ENCODE measurements at places on chromosomes 2 and 18.

GRCh38 chr18:653512-653911 is 3.9 kb upstream of the TYMS start:
- no peak for DNase-seq

DNA sequence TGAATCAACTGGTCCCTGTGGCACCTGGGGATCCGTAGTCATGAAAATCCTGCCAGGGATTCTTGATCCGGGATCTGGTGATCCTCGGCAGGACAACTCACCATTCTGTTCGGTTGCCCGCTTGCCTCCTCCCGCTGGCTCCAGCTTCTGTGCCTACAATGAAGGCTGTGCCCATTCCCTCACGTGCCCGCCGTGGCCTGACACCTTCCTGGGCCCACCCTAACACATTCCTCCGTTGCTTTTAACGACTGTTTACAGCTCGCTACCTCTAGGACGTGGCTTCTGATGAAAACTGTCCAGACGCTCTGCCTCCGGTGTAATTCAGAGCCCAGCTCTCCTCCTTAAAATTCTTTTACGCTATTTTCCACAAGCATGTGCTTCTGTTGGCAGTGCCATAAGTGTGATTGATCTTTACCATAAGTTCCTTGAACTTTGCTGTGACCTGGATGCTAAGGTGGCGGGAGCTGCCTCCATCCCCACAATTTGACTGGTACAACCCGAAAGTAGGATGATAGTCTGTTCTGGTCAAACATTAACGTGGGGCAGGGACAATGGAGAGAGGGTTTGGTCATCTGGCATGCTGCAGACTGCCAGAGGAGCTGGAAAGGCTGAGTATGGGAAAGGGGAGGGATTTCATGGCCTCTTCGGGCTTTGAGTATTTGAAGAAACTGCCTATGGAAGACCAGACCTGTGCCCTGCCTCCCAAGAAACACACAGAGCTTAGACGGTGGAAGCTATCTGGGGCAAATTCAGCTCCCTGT is 206.8 kb upstream of the TNP1 start:
- DNase-seq, result no peak

- no peak for DNase-seq
Measured at GRCh38 chr2:205556357-205556756, 125.9 kb upstream of the NRP2 start.

DNA sequence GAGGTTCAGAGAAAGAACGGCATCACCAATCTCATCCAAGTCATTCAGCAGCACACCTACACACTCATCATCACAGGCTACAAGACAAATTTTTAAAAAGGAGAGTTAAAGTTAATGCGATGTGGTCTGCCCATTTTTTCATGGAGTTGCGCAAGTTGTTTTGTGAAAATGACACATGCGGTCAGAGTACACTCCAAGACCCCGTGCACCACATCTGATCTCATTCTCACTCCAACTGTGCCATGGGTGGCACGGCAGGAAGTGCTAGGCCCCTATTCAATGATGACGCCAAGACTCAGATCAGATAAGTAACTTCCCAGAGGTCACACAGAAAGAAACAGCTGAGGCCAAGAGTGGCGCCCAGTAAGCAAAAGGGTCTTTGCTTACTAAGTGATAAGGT is 119.8 kb downstream of the LAMA1 start:
- no peak for DNase-seq

- no peak for DNase-seq
Measured at GRCh38 chr2:174662859-174663258, 65.3 kb upstream of the WIPF1 start.

DNA sequence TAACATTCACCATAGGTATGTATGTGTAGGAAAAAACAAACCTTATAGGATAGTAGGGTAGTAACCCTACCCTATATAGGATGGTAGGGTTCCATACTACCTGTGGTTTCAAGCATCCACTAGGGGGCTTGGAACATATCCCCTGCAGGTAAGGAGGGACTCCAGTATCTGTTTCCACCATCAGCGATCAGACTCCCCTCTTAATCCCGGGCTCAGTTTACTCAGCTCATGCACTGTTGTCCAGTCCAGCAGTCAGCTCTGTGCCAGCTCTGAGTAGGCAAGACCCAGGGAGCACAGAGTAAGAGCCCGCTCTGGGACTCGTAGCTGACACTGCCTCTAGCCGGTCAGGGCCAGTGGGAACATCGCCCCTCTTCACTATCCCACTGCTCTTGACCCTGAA is 61.7 kb downstream of the MEX3C start:
- no peak for DNase-seq

DNA sequence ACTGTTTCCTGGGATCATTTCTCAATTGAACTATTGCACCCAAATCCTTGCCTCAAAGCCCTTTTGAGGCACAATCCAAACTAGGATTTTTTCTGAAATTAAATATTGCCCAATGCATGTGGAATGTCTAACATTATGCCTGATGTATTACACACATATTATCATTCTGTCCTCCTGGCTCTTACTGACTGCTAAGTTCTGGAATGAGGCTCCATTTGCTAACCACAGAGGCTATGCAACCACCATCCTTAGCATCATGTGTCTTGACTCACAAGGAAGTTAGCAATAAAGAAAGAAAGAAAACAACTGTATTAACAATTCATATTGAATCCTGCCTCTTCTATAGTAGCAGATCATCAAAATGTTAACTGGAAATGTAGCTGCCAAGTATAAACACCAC is 1142.7 kb downstream of the CNTNAP5 start:
- DNase-seq, result no peak

- no peak for DNase-seq
Measured at GRCh38 chr2:150595803-150596470, 108.5 kb upstream of the RND3 start.

GRCh38 chr2:229794636-229795035 is 80.3 kb upstream of the DNER start:
- no peak for DNase-seq

DNA sequence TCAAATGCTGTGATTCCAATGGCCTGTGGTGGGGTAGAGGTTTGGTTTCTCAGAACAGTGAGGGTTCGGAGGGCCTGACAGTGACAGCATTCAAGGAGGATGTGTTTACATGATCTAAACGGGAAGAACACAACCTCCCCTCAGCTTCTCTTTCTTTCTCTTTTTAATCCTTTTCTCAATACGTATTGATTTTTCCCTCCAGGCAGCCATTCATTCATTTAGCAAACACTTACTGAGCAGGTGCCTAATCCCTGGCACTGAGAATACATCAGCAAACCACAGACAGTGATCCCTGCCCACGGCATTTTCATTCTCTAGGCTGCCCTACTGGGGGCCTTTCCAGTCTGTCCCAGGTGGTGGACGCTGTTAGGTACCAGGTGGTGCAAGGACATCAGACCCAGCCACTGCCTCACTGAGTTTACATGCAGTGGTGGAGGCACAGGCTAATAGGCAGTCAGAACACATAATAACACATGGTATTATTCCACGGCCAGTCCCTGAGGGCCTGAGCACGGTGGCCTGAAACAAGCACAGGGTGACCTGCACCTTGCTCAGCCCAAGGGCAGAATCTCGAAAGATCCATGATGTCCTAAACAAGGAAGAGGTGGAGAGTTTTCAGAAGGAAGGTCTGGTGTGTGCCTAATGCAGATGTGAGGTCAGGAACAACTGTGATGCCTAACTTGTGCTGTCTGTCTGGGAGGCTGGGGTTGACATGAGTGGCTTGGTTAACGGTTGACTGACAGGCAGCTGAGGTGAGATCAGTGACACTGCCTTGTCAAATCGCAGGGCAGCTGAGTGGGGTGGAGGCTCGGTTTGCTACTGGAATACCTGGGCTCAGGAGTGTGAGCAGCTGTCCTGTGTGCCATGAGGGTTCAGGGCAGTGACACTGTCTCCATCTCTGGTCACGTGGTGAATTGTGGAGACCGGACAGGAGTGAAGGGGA is 785.5 kb upstream of the HS6ST1 start:
- no peak for DNase-seq

GRCh38 chr2:203691149-203691548 is 15.3 kb upstream of the CD28 start:
- no peak for DNase-seq

DNA sequence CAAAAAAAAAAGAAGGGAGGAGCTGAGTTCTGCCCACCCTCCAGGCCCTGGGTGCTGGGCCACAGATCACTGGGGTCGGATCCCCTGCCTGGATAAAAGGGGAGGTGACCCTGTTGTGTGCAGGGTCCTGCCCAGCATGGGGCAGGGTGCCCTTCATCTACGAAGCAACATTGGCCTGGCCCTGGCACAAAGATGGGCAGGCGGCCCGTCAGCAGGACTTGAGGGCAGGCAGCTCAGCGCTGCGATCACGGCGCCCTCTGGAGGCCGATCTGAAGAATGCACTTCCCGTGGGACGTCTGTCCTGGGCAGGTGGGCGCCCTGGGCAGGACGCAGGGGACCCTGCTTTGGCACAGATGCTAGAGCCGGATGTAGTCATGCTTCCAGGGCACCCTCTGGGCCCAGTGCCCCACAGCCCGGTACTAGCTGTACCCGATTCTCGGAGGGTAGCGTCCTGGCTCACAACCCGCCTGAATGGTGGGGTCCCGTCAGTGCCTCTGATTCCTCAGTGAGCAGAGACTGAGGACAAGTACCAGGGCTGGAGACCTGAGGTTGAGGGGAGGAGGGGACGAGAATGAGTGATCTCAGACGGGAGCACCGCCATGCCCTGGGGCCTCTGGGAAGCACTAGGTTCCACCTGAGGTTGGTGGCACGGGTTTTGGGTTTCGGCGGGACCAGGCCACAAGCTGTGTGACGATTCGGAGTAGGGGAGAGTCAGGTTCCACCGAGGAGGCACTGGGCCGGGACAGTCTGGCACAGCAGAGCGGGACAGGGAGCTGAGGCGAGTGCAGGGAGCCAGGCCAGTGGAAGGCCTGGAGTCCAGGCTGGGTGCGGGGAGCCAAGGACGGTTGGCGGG is 18.0 kb downstream of the ARID5A start:
- no peak for DNase-seq

DNA sequence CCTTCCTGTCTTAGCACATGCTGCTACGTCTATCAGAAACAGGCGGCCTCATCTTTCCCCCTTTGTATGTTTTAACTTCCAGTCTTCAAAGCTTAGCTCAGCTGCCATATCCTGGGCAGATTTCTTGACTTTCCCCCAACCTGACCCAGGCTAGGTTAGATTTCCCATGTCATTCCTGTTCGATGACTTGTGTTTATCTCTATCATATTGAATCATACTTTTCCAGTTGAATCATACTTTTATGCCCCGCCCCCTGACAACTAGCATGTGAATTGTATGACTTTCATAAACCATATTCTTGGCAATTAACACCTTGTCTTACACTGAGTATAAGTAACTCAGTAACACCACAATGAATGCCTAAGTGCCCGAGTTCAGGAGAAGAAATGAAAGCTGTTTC is 128.3 kb downstream of the CYRIA start:
- DNase-seq, result no peak

DNA sequence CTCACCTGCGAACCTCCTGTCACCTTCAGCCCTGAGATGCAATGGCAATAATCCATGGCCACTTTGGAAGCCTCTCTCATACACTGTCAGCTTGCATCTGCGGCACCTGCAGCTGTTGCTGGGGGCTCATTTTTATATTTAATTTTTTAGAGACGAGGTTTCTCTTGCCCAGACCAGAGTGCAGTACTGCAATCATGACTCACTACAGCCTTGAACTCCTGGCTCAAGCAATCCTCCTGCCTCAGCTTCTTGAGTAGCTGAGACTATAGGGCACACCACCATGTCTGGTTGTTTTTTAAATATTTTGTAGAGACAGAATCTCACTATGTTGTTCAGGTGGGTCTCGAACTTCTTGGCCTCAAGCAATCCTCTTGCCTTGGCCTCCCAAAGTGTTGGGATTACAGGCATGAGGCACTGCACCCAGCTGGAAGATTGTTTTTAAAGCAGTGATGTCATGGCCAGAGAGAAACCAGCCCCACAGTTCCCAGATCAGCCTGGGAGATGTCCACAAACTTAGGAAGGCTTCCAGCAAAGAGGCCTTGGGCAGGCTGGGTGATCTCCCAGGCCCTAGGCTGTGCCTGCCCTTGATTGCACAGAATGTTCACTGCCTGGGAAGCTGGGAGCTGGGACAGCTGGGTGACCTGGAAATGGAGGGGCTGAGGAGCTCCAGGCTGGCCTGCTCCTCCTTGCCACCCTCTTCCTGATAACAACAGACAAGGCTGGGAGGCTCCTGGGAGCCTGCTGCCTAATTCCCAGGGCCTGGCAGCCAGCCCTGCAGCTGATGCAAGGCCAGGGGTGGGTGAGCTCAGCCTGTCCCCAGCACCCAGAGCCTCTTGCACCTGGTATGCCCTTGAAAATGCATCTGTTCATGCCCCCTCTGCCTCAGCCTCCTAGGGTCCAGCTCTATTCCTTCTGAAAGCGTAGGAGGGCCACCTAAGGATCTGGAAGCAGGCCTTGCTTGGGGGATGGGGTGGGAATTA is 27.1 kb downstream of the SH2D6 start:
- DNase-seq, result no peak

- DNase-seq, result no peak
Measured at GRCh38 chr2:237540823-237541222, 25.6 kb upstream of the PRLH start.

GRCh38 chr18:59736061-59736460 is 38.8 kb upstream of the CCBE1 start:
- DNase-seq, result no peak

- DNase-seq, result no peak
Measured at GRCh38 chr2:39405364-39405763, 31.7 kb downstream of the MAP4K3 start.

DNA sequence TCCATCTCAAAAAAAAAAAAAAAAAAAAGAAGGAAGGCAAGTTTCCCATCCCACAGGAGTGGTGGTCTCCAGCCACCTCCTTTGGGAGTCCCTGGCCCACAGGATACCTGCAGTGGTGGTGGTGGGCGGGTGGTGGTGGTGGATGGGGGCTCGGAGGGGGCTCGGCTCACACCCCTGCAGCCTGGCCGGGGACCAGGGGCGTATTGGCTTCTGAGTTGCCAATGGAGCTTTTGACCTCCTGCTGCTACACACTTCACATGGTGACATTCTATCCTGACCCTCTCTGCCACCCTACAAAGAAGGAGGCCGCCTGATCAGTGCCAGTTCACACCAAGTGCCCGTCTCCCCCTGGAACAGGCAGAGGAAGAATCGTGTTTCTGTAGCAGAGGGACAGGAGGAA is 119.6 kb downstream of the NFATC1 start:
- no peak for DNase-seq

GRCh38 chr2:178589335-178589734 is 109.1 kb downstream of the PLEKHA3 start:
- no peak for DNase-seq

GRCh38 chr2:187372213-187372612 is 75.8 kb downstream of the CALCRL start:
- DNase-seq, result no peak

- no peak for DNase-seq
Measured at GRCh38 chr2:137964066-137964858, at the start of gene HNMT. Gene HNMT (plus strand): TSS chr2:137964473. CDS start chr2:137964492, 19 bp downstream.

DNA sequence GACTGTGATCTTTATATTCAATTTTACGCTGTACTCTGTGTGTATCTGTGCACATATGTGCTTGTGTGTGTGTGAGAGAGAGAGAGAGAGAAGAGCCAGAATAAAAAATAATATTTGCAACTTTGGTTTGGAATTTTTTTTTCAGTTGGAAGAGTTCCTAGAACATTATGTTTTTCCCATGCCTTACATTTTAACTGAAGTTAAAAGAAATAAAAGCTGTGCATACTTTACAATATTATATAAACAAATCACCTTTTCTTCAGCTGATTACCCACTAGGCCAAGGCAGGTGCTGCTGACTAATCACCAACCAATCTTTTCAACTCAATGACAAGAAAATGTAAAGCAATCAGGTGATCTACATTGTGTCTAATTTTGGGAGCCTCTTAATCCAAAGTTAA is 366.3 kb downstream of the NYAP2 start:
- no peak for DNase-seq

Data from thoracic aorta (tissue), 2 donors.